ENCODE measurements at places on chromosomes 12 and 14.

GRCh38 chr14:101507836-101508150 lies 53.5 kb upstream of the DIO3 start:
- DNase-seq: no peak

GRCh38 chr14:20808162-20808483 lies 5.5 kb upstream of the RNASE1 start:
- DNase-seq: no peak

GRCh38 chr12:110079477-110080400 lies 31.4 kb upstream of the C12orf76 start:
- no peak for DNase-seq

GRCh38 chr12:89243771-89244170 lies 108.5 kb downstream of the DUSP6 start:
- DNase-seq: no peak

DNA sequence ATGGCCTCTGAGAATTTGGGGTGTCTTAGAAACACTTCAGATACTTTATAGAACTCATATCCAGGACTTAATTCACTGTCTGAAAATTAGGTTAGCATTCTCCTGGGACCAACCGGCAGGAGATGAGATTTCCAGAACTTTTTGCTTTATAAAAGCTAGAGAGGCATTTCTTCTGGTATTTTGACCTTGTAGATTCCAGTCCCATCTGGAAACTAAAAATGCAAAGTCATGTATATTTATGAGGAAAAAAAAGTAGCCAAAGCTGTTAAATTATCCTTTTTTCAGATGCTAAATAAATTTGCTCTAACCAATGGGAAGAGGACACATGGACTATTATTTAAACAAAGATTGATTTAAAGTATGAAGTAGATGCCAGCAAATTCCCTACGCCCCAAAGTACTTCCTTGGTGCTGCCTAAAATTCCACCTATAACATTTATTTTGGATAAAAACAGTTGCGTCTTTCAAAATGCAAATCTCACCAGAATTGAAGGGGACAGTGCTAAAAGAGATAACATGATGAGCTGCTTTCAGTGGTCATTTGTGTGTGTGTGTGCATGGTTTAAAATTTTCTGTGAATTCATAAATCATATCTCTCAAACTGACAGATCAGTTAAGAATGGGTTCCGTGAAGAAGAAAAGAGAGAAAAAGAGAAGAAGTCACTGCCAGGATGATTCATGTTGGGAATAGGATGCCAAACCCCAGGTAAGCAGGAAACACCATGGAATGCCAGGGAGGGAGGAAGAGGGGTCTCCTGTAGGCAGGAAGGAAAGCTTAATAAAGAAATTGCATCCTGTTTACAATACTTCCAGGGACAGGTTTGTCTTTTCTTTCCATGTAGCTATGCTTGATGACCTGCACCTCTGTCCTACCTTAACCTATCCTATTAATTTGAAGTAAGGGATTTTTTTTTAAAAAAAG lies 97.7 kb upstream of the RGS6 start:
- no peak for DNase-seq

GRCh38 chr12:5123921-5124320 lies 80.2 kb downstream of the KCNA5 start:
- no peak for DNase-seq

DNA sequence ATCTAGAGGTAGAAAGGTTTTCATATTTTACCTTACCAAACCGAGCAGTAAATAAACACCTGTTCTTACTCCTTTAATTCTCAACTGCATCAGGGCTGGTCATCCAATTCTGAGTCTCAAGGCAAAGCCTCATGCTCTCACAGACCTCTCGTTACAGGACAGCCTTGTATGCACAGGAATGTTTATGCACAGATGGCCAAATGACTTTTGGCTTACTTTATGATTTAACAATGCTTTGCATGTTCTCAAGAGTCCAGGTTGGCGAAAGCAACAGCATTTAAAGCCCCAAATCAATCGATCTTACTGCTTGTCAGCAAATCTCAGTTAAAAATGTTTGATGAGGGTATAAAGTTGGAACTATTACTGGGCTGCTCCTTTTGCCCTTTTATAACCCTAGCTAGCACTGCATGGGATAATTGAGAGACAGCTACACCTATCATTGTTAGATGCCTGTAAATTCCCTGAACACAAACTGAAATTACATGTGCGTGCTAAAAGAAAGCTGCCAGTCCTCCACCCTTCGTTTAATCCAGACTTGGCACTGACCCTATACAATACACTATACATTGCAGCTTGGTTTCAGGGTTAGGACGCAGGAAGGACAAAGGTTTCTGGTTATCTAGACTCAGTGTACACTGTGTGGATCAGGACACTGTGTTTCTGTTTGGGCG lies 63.6 kb downstream of the TMCC3 start:
- no peak for DNase-seq

GRCh38 chr12:102031852-102032251 lies 29.9 kb downstream of the WASHC3 start:
- no peak for DNase-seq

DNA sequence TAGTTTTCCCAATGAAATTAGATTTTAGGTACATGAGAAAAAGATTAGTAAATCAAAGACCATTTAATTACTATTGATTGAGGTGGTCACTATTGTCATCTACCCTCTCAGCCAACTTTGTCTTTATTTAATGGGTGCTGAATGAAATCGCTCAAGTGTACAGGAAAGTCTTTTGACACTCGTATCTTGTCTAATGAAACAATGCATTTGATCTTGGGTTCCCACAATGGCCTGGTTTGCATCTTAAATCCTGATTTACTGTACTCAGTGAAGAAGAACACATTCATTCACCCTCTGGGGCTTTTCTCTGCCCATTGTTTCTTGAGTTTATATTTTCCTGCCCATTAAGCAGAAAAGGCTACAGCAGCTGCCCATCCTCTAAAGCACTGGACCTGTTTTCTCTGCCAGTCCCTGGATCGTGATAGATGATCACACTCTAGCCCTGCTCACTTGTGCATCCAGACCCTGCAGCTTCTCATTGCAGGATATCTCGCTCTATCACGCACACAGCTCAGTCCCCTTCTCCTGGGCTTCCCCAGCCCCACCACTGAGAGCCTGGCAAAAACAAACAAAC lies 1369.3 kb downstream of the AACS start:
- no peak for DNase-seq

DNA sequence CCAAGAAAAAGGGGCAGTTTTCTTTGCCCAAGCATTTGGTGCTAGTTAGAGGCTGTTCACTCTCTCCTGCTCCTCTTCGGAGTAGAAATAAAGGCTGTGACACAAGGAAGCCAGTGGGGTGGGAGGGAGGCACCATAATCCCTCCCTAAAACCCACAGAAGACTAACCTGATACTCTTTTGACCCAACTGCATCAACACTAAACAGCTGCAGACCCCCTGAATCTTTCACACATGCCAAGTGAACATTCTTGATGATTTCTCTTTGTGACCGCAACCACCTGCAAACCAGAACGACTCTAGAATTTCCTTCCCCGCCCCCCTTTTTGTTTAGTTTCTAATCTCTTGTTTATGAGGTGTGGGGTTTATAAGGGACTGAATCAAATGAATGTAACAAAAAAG lies 175.8 kb upstream of the BCL2L14 start:
- DNase-seq: no peak

- DNase-seq: no peak
Observed at GRCh38 chr12:130184404-130185090, 22.3 kb downstream of the FZD10 start.

DNA sequence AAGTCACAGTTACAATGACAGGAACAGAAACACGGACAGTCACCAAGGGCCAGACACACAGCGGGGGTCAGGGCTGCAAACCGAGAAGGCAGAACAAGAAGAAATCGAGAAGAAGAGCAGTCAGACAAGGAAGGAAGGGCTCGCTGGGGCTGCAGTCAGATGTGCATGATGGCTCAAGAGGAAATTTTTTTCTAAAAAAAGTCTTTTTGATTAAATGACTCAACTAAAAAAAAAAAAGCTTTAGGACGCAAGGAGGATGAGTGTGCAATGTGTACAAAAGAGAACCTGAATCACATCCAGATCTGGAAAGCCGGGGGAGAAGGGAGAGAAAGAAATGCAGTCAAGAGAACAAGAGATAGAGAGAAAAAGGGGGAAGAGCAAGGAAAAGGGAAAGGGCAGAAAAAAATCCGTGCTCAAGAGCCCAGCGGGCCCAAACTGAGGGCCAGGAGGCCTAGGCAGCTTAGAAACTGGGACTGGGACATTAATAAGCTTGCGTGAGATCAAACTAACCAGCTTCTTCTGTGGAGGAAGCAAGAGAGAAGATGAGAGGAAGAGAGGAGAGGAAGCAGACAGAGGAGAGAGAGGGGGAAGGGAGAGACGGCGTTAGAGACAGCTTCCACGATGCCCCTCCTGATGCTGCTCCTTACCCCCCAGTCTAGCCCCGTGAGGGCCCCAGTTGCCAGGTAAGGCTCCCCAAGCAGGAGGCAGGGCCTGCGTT lies 6.7 kb downstream of the IFFO1 start:
- DNase-seq: no peak

DNA sequence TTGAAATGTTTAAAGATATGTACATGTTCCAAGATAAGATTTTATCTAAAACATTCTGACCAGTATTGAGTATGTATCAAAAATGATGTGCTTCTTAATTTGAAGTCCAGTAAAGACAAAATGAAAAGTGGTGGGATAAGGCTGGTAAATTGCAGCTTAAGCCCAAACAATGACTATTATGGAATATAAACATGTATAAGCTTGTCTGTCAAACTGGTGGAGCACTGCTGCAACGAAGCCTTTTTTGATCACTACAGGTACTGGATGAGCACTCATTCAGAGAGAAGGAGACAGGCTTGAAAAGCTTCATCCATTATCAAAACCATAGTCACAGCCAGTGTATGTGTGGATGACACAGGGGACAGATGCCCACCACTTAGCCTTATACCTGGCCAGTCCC lies 138.4 kb downstream of the ATP23 start:
- DNase-seq: no peak

GRCh38 chr14:50932592-50933495 lies 11.4 kb downstream of the PYGL start:
- no peak for DNase-seq

DNA sequence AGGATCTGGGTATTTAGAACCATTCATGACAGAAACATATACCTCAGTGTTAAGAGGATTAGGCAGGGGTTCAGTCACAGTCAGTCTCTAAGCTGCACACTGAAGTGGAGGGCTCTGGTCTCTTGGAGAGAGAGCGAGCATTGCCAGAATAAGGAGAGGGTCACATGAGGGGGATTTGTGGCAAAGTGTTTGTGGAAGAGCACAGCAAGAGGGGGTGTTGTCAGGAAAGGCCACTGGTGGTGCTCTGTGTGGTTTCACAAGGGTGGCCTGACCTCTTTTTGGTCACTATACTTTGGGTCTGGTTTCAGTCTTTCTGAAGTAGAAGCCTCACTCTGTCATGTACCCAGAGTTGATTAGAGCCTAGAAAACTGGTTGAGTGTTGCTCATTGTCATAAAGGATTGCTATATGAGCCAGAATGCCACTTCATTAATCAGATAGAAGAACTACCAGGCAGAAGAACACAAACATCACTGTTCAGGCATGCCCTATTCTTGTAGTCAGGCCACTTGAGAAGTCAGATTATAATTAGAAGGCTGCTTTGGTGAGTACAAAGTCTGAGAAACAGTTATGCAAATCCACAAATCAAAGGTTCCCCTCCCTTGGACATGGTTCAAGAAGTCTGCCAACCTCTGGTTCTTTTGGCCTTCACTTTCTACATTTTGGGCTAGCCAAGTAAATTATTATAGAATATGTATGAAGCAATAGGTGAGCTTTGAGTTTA lies 8.4 kb downstream of the TMEM19 start:
- no peak for DNase-seq

DNA sequence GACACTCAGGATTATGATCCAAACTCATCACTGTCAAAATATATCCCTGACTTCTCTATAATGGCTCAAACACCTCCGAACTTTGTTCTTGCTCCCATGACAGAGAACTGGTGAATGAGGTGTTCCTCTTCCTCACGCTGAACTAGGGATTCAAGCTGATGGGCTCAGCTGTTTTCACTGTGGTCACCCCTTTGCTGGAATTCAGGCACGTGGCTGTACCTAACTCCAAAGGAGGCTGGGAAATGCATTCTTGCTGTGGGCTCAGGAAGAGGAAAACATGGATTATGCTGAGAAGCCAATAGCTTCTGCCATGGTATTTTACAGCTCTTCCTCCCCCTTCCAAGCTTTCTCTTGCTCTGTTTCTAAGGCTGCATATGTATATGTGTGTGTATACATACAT lies 43.9 kb downstream of the STXBP6 start:
- no peak for DNase-seq

DNA sequence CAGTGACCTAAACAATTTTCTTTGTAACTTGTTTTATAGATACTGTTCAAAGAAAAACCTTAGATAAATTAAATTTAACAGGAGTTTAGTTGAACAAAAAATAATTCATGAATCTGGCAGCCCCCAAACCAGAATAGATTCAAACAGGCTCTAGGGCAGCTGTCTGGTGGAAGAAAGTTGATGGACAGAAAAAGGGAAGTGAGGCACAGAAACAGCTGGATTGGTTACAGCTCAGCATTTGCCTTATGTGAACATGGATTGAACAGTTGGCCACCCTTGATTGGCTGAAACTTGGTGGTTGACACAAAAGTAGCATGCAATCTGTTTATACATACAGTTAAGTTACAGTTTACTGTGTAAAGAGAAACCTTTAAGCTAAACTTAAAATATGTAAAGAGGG lies 954.3 kb upstream of the FLRT2 start:
- no peak for DNase-seq

- no peak for DNase-seq
Observed at GRCh38 chr12:78698747-78699146, 165.8 kb upstream of the SYT1 start.

DNA sequence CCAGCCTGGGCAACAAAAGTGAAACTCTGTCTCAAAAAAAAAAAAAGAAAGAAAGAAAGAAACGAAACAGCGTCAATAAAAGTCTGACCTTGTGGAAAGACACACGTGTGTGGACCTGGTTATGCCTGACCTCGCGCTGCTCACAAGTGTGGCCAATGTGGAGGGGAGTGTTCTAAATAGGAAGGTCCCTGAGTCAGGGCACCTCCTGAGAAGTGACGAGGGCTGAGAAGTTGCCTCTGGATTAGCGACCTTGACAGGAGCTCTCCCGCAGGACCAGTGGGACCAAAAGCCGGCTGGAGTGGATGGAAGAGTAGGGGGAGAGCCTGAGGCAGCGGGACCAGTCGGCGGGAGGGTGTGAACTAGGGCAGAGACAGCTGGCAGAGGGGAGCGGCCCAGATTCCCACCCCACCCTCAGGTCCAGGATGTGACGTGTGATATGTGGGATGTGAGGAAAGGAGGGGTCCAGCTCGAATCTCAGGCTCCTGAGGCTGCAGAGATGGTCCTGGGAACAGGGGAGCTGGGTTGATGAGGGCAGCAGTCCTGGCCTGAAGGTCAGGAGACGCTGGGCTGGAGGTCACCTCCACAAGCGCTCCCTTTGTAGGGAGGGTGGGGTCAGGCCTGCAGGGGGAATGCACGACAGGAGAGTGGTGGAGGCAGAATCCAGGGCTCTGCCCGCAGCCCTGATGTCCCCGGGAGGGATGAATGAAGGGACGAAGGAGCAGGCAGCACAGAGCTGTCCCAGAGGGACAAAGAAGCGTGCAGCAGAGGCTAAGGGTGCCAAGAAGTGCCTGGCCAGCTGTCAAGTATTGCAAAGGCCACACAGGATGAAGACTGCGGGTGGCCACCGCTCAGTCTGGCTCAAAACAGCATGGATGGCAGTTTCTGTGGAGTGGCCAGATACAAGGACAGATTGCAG lies 24.8 kb upstream of the GPR68 start:
- no peak for DNase-seq
